ENCODE measurements at places on chromosomes 4 and X. TPM values are rescaled to one million over a fixed set of nuclear protein-coding genes. Genes with fewer than 3 reads are reported as not detected.
A peak's percentile ranks its signal among the peaks of the same experiment; 100 is the strongest.

- no peak overlapping the region for H3K4me3 ChIP-seq
- no peaks in the 10 kb centered on the region for H3K4me1 ChIP-seq
- H3K27me3 ChIP-seq, result peaks cover 2% of the 10 kb centered on the region
- H3K27ac ChIP-seq, result no peak overlapping the region
- DNase-seq, result no peak
Observed at GRCh38 chr4:138669479-138670315, 345.9 kb upstream of the NOCT start.

DNA sequence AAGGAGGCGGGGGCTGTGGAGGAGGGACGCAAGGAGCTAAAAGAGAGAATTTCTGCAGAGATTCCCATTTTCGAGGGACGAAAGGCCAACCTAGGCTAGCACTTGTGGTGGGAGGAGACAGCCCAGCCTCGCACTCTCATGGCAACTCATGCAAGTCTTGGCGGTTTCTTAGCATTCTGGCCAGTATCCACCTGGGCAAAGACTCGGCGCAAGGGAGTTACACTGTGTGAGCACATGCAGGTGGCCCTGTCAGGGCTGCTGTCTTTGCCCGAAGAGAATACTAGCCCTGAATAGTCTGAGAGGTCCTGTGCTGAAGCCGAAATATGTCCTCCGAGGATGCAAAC lies 15.5 kb downstream of the MCF2 start:
- H3K27ac ChIP-seq, result no peak overlapping the region
- peak overlapping the region; percentile 55 for H3K4me3 ChIP-seq
- no peaks in the 10 kb centered on the region for H3K4me1 ChIP-seq

DNA sequence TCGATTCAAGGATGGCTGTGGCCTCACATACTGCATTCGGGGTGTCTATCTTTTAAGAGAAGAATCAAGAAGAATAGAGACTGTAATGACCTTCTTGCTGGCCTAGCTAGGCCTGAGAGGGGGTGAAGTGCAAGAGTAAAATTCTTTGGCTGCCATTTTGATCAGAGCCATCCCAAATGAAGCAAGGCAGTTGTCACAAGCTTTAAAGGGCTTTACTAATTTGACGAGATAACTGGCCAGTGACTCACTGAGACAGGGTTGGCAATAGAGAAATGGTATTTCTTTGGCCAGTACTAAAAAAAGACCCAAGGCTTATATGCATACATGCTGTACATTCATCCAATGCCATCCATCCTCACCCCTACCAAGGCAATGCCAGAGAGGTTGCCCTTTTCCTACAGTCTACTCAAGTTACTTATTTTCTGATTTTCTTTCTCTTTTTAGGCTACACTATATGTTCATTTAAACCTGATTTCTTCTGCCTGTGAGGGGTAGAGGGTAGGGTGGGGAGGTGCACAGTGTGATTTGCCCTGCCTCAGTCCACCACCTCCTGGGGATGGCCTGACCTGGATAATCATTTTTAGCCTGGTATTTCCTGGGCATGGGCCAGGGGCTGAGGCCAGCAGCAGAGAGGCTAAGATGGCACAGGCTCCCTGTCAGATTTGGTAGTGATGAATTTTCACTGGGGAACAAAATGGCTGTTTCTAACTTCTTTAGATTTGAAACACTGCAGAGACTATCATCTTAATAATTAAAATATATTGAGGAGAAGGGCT lies 32.2 kb downstream of the ATG4A start:
- no peak for DNase-seq
- H3K27ac ChIP-seq, result no peak overlapping the region
- no peaks in the 10 kb centered on the region for H3K36me3 ChIP-seq

GRCh38 chr4:159829184-159829583 lies 726.3 kb downstream of the RAPGEF2 start:
- no peak overlapping the region for H3K4me3 ChIP-seq
- H3K27me3 ChIP-seq, result no peaks in the 10 kb centered on the region
- H3K4me1 ChIP-seq, result no peaks in the 10 kb centered on the region
- no peak for DNase-seq
- no peak overlapping the region for H3K27ac ChIP-seq

DNA sequence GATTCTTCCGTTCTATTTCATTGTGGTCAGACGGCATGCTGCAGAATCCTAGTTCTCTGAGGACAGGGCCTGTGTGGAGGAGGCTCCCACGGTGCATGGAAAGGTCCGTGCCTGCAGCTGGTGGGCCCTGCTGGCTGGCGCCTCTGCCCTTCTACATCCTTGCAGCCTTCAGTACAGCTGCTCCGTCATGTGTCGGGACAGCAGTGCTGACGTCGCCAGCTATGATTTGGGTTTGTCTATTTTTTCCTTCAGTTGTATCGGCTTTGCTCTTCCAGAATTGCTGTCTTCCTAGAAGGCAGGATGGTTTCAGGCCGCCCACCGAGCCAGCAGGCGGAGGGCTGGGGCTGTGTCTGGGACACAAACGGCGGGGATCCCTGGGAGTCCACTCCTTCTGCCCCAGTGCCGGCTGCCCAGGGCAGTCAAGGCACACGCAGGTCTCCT lies 32.1 kb upstream of the CPLX1 start:
- H3K4me1 ChIP-seq, result peaks cover 24% of the 10 kb centered on the region
- H3K4me3 ChIP-seq, result no peak overlapping the region

DNA sequence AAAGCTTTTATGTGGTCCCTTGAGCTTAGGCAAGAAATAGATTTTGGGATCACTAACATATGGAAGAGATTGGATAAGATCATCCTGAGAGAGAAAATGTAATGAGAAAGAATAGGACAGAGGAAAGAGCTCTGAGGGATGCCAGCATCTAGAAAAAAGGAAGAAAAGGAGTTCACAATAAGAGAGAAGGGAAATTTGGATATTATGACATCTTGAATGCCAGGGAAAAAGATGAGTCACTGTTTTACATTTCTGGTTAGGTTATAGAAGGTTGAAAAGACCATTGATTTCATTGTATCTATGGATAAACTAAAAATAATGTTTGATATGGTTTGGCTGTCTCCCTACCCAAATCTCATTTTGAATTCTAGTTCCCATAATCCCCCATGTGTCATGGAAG lies 208.5 kb downstream of the MAD2L1 start:
- H3K4me3 ChIP-seq, result peak overlapping the region; percentile 17
- H3K4me1 ChIP-seq, result peaks cover 8% of the 10 kb centered on the region
- no peak for DNase-seq
- peak overlapping the region; percentile 52 for H3K27ac ChIP-seq
- H3K27me3 ChIP-seq, result no peaks in the 10 kb centered on the region

DNA sequence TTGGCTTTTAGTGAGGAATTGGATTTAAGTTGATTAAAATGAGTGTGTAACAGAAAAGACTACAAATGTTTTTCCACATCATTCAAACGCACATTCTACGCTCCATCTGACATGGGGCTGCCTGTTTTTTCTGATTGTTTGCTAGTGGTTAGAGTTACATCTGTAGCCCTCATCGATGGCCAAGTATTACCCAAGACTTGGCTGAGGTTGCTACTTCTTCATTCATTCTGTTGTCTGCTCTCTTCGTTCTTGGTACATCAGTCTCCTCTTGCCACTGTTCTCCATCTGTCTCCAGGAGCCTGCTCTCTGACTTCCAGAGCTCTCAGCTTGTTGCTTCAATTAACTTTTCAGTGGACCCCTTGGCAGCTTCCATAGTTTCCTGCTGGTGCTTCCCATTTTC lies 1844.6 kb upstream of the TENM3 start:
- H3K36me3 ChIP-seq, result no peaks in the 10 kb centered on the region
- H3K4me3 ChIP-seq, result no peak overlapping the region
- peaks cover 6% of the 10 kb centered on the region for H3K4me1 ChIP-seq
- no peak for DNase-seq

- no peaks in the 10 kb centered on the region for H3K4me1 ChIP-seq
- DNase-seq, result peak; percentile 40
- H3K4me3 ChIP-seq, result no peak overlapping the region
- H3K27me3 ChIP-seq, result no peaks in the 10 kb centered on the region
- H3K27ac ChIP-seq, result no peak overlapping the region
Observed at GRCh38 chrX:119981286-119982070, 37.9 kb upstream of the NKAP start.

DNA sequence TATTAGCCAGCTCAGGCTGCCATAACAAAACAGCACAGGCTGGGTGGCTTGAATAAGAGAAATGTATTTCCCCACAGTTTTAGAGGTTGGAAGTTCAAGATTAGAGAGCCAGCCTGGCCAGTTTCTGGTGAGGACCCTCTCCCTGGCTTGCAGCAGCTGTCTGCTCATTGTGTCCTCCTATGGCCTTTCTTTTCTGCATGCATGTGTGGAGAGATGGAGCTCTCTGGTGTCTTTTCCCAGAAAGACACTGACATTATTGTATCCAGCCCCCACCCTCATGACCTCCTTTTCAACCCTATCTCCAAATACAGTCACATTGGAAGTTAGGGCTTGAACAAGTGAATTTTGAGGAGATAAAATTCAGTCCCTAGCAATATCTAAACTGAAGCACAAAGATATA lies 263.8 kb upstream of the PABPC4L start:
- H3K27ac ChIP-seq, result no peak overlapping the region
- DNase-seq, result peak; percentile 17
- H3K36me3 ChIP-seq, result no peaks in the 10 kb centered on the region
- no peaks in the 10 kb centered on the region for H3K4me1 ChIP-seq
- peaks cover 2% of the 10 kb centered on the region for H3K27me3 ChIP-seq
- no peak overlapping the region for H3K4me3 ChIP-seq

- H3K36me3 ChIP-seq, result no peaks in the 10 kb centered on the region
- H3K4me3 ChIP-seq, result no peak overlapping the region
- H3K4me1 ChIP-seq, result peaks cover 4% of the 10 kb centered on the region
- H3K27me3 ChIP-seq, result peaks cover 2% of the 10 kb centered on the region
- no peak overlapping the region for H3K27ac ChIP-seq
- DNase-seq, result no peak
Observed at GRCh38 chr4:53281438-53281837, 84.4 kb downstream of the SCFD2 start.

GRCh38 chr4:104283303-104283702 lies 211.4 kb downstream of the CXXC4 start:
- no peaks in the 10 kb centered on the region for H3K4me1 ChIP-seq
- DNase-seq, result no peak
- no peak overlapping the region for H3K4me3 ChIP-seq
- no peaks in the 10 kb centered on the region for H3K27me3 ChIP-seq
- H3K27ac ChIP-seq, result no peak overlapping the region
- no peaks in the 10 kb centered on the region for H3K36me3 ChIP-seq

GRCh38 chr4:140239311-140239710 lies 85.3 kb upstream of the MAML3 start:
- H3K27ac ChIP-seq, result peak overlapping the region; percentile 74
- no peak for DNase-seq
- H3K4me1 ChIP-seq, result peaks cover 63% of the 10 kb centered on the region
- H3K27me3 ChIP-seq, result peaks cover 8% of the 10 kb centered on the region
- no peak overlapping the region for H3K4me3 ChIP-seq

- H3K4me1 ChIP-seq, result no peaks in the 10 kb centered on the region
- no peak for DNase-seq
- H3K27me3 ChIP-seq, result peaks cover 4% of the 10 kb centered on the region
- H3K36me3 ChIP-seq, result no peaks in the 10 kb centered on the region
- H3K4me3 ChIP-seq, result no peak overlapping the region
- H3K27ac ChIP-seq, result no peak overlapping the region
Observed at GRCh38 chrX:102976793-102977495, 39.9 kb downstream of the RAB40AL start.

DNA sequence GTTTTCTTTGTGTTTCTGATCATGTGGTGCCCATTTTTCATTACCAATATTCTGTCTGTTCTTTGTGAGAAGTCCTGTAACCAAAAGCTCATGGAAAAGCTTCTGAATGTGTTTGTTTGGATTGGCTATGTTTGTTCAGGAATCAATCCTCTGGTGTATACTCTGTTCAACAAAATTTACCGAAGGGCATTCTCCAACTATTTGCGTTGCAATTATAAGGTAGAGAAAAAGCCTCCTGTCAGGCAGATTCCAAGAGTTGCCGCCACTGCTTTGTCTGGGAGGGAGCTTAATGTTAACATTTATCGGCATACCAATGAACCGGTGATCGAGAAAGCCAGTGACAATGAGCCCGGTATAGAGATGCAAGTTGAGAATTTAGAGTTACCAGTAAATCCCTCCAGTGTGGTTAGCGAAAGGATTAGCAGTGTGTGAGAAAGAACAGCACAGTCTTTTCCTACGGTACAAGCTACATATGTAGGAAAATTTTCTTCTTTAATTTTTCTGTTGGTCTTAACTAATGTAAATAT lies 110.4 kb downstream of the IL13RA2 start:
- no peaks in the 10 kb centered on the region for H3K4me1 ChIP-seq
- H3K27me3 ChIP-seq, result peaks cover 2% of the 10 kb centered on the region
- no peak for DNase-seq
- H3K27ac ChIP-seq, result no peak overlapping the region

DNA sequence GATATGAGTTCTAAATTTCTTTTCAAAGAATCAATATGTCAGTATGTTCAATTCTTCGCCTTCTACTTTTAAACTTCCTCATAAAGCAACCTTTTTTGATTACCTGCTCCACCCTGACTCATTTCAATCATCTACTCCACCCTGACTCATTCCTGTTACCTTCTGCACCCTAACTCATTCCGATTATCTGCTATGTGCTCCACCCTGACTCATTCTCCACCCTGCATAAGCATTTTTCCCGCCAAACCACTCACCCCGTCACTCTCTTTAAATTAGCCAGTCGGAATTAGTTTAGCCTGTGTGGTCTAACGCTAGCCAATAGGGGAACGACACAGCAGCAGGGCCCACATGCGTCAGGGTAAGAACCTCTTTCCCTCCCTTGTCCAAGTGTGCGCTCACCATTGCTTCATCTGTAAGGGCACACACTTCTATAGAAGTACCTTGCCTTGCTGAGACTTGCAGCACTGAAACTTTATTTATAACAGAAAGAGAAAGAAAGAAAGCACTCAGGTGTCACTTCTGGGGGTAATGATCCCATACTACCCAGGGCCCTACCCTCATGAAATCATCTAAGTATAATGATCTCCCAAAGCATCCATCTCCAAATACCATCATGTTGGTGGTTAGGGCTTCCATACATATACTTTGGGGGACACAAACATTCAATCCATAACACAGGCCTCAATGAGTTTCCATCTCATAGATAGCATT lies 875.2 kb downstream of the RAPGEF2 start:
- H3K27ac ChIP-seq, result no peak overlapping the region
- DNase-seq, result no peak
- H3K27me3 ChIP-seq, result no peaks in the 10 kb centered on the region
- peaks cover 2% of the 10 kb centered on the region for H3K4me1 ChIP-seq
- H3K36me3 ChIP-seq, result no peaks in the 10 kb centered on the region

- no peaks in the 10 kb centered on the region for H3K27me3 ChIP-seq
- no peaks in the 10 kb centered on the region for H3K4me1 ChIP-seq
- H3K36me3 ChIP-seq, result no peaks in the 10 kb centered on the region
- H3K27ac ChIP-seq, result no peak overlapping the region
- no peak for DNase-seq
Observed at GRCh38 chr4:126757219-126757618, 875.5 kb upstream of the INTU start.

GRCh38 chr4:86967073-86967472 lies 32.3 kb downstream of the AFF1 start:
- no peaks in the 10 kb centered on the region for H3K36me3 ChIP-seq
- H3K4me3 ChIP-seq, result no peak overlapping the region
- H3K4me1 ChIP-seq, result no peaks in the 10 kb centered on the region
- DNase-seq, result no peak
- H3K27me3 ChIP-seq, result no peaks in the 10 kb centered on the region

RTL5 gene
- 18.2 TPM for total RNA-seq

SLIT2 gene
- total RNA-seq, result 21.6 TPM

SLC6A14 gene
- total RNA-seq, result not detected

TMSB15C gene
- total RNA-seq, result 30.1 TPM

CYLC1 gene
- total RNA-seq, result not detected

TMEM31 gene
- not detected for total RNA-seq

MAGEE2 gene
- total RNA-seq, result not detected

AKAP14 gene
- not detected for total RNA-seq

MAGEB1 gene
- total RNA-seq, result not detected

All from glutamatergic neuron (in vitro differentiated cells).